SK-N-DZ (cell line): ENCODE measurements at places on chromosomes 2 and 18.

DNA sequence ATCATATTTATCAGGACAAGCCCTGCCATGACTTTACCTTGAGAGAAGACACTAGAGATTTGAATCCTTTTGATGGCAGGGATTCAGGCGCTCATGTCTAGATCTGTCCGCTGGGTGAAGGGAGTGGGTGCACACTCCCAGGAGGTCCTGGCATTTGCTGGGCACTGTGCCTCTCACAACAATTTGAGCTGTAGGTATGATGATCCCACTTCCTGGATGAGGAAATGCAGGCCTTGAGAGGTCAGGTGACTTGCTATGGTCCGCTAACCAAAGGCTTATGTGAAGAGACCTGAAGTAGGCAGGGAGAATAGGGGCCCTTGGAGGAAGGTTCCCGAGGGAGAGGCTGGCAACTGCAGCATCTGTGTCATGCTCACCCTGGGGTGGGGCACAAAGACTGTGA is 206.1 kb downstream of the HAUS1 start:
- no peak for DNase-seq

- no peak for DNase-seq
Measured at GRCh38 chr2:228866781-228867180, 404.3 kb downstream of the PID1 start.

GRCh38 chr2:157625296-157625695 is 3.4 kb downstream of the ACVR1C start:
- no peak for DNase-seq

DNA sequence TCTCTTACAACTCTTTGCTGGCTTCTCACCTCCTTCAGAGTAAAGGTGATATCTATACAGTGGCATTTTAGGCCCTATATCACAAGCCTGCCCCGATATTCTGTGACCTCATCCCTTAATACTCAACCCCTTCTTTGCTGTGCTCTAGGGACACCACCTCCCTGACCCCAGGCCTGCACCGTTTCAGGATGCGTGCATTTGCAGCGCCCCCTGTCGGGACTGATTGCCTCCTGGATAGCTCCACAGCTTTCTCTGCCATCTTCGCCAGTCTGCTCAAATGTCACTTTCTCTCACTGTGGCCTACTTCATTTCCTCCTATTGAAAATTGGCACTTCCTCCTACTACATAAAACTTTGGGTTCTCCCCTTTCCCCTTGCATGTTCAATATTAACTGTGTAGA is 289.6 kb downstream of the SOCS6 start:
- no peak for DNase-seq

DNA sequence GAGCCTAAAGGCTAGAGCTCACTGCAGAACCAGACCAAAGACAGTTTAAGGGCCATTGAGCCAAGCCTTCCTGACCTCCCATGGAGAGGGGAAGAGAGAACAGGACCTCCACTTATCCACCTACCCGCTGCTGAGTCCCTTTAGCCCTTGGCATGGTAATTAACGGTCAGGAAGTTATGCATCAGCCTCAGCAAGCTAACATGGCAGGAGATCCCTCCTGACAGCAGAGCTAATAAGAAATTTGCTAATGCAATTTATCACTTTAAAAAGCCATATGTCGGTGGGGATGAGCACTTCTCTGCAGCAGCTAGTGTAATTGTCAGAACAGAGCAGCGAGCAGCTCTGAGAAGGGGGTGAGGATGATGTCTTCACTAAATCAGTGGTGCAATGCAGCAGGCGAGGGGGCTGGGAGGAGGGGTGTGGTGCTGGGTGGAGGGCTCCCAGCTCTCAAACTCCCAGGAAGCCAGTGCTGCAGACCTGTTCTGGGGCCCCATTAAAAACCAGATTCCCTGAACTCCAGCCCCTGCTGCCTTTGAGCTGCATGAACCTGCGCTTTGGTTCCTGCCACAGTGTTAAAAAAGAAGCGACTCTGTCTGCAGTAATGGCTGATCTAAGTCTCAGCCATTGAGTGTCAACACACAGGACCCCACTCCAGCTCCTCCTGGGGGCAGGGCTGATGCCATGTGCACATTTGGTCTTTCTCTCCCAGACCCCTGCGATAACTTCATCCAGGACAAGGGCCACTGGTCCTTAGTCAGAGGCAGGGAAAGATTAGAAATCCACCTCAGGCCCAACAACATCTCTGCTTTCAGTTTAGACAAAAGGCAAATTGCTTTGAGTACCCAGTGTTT is 84.2 kb upstream of the STPG4 start:
- peak; percentile 50 for DNase-seq

DNA sequence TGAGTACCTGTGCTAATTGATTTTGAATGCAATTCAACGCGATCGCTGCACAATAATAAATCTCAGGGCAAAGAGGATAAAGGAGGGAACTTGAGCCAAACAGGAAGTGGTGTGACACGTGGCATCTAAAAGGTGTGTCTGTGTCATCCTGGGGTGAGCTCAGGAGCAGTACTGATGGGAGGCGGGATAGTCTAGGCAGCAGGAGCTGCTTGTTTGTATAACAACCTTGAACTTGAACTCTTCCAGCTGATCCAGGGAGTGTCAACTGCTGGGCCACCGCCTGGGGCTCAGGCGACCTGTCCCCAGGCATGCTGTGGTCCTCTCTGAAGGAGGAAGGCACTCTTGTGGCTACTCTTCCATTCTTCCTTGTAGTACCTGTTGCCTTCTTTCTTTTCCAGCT is 61.2 kb downstream of the BOD1L2 start:
- no peak for DNase-seq

DNA sequence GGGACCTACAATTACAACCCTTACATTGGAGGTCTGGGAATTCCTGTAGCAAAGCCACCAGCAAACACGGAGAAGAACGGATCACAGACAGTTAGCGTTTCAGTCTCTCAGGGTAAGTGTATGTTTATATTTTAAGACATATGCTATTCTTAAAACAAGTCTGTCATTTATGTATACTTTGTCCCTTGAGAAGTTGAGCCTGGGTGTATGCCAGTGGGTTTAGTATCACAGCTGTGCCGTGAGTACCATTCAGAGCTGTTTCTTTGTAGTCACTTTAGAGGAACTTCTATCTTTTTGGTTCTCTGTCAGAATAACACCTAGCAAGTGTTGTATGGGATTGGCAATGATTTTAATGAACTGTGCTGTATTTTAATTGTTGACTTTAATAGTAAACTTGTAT is 125.6 kb downstream of the BIRC6 start:
- DNase-seq: no peak

DNA sequence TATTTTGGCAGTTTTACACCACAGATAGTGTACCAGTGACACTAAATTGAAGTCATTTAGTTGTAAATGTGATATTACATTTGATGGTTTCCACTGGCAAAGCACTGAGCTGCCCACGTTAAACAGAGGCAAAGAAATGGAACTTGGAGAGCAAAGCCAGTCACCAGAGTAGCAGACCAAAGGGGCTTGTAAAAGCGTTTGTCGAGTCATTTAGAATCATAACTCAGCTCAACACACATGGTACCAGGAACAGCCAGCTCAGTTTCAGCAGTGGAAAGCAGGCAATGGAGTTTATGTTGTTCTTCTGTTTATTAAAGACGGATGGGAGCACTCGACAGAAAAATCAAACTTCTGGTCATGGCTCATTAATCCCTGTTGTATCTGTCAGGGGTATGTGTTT is 91.2 kb downstream of the POU3F3 start:
- no peak for DNase-seq

- DNase-seq: no peak
Measured at GRCh38 chr2:112096098-112096497, 41.0 kb downstream of the TMEM87B start.

DNA sequence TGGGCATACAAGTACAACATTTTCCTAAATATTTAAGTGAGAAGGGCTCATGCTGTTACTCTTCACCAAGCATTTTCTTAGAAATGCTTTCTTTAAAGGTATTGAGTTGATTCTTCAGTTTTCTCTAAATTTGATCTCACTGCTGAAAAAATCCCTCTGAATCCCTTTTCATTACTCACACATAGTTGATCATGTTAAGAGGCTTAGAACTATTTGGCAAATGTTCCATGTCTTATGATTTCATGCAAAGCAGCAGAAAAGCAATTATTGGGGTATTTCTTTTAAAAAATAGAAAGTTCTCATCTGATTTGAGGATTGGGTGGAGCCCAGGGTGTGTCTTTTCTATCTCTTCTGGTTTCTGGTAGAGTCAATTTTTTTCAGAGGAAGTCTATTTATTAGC is 1079.8 kb upstream of the ZEB2 start:
- no peak for DNase-seq

DNA sequence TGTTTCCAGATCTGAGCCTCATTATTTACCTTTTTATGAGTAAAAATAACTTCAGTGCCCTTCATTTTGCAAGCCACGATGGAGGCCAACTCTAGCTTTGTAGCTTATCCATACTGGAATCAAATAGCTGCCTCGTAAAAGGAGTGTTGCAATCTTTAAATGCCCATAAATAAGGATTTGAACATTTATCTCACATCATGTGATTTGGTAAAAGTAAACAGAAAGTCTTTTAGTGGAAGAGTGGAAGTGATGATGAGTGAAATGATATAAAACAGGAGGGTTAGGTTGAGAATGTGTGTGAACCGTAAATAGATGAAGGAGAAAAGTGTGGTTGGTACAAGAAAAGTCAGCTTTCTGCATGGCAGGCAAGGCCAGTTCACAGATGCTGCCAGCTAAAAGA is 348.9 kb downstream of the OSR1 start:
- no peak for DNase-seq

DNA sequence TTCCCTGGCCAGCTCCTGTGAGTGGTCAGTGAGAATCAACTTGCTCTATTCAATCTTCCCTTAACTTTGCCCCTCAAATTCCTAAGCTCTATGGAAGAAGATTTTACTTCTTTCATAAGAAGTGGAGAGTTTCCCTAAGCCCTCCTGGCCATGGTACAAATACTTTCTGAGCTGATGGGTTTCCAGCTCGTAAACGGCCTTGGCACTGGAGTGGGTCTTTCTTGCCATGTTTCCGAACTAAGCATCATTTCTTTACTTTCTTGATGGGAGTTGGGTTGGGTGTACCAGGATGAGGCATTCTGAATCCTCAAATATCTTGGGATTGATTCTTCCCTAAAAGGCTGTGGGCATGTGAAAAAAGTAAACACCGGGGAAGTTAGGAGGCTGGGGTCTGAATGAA is 72.5 kb downstream of the ACKR3 start:
- DNase-seq: no peak

GRCh38 chr2:200616193-200616592 is 30.4 kb downstream of the AOX1 start:
- no peak for DNase-seq

DNA sequence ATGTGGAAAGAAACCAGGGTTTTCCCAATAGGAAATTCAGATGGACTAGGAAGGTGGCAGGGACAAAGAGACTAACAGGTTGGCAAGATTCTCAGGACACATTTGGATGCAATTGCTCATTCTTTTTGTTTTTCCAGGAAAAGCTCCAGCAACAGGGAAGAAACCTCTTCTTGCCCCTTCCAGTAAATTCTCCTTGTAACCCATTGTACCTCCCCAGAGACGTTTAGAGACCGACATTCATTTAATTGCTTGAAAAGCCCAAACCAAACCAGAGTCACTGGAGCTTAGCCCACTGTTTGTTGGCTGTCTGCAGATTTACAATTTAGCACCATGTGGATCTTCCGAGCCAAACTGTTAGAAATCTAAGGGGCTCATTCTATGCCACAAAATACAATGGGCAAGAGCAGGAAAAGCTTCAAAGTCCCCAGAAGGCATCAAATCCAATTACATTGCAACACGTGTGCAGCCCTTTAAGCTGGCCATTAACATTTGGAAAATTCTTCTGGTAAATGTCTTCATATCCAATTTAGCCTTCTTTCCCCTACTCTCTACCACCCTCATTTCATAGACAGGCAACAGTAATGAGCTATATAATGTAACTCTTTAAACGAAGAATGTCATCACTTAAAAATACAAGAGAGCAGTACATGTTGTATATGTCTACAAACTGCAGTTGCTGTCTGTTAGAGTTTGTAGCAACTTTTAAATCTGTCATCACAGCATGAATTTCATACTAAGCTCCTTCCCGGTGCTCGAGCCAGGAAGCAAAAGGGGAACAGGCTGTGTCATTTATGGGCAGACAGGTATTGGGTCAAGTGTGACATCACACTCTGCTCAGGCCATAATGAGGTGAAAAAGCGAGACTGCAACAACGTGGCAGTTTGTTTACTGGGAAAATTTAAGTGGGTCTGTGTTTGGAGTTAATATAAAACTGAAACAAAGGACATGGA is 235.6 kb upstream of the HNRNPA3 start:
- DNase-seq: no peak

- DNase-seq: no peak
Measured at GRCh38 chr18:60883587-60883986, 449.6 kb upstream of the CDH20 start.

GRCh38 chr2:65458999-65459398 is 26.6 kb upstream of the SPRED2 start:
- DNase-seq: no peak

DNA sequence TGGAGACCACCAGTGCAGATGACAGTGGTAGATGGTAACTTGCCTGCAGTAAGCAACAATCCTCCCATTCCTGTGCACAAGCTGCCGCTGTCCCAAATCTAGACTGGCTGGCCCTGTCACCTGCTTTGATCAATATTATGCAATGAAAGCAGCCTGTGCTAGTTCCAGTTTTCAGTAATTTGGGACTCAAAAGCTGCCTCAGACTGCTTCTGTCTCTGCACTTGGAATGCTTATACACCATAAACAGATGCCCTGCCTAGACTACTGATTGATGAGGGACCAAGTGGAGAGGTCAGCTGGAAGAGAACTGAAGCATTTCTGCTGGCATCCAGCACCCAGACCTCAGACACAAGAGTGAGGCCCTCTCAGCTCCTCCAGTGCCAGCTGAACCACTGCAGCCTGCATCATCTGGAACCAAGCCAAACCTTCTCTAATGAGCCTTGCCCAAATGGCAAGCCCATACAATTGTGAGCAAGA is 24.9 kb downstream of the CCBE1 start:
- DNase-seq: no peak

GRCh38 chr18:46574000-46574742 is 82.8 kb downstream of the LOXHD1 start:
- DNase-seq: no peak

- DNase-seq: no peak
Measured at GRCh38 chr18:3248658-3249359, 1.2 kb downstream of the MYL12A start.

- no peak for DNase-seq
Measured at GRCh38 chr2:69616755-69617154, 26.8 kb downstream of the AAK1 start.

GRCh38 chr2:174005801-174006419 is 40.7 kb upstream of the SP3 start:
- no peak for DNase-seq

- DNase-seq: no peak
Measured at GRCh38 chr2:154194909-154195643, 323.4 kb downstream of the GALNT13 start.

- no peak for DNase-seq
Measured at GRCh38 chr2:183035298-183035953, 2.8 kb downstream of the NCKAP1 start.

DNA sequence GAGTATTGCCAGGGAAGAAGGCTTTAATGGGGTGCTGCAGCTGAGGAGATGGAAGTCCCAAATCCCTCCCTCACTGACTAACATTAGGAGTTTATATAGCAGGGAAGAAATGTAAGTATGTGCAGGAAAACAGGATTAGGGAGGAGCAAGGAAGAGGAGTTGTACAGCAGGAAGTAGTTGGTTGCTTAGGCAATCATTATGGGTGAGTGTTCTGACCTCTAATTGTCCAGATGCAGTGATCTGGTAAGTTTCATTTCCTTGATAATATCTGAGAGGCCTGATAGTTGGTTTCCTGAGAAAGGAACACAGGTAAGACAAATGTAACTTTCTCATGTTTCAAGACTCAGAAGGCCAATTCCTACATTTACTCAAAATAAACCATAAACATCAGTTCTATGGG is 331.9 kb upstream of the GULP1 start:
- peak; percentile 74 for DNase-seq

GRCh38 chr2:211133766-211134165 is 577.4 kb downstream of the CPS1 start:
- DNase-seq: no peak
